Left kidney (tissue), 8 donors: ENCODE measurements at places on chromosomes 1 and 21. TPM values are rescaled to one million over a fixed set of nuclear protein-coding genes. Genes with fewer than 3 reads are reported as not detected.

Gene KIF26B
- polyA plus RNA-seq = 33.3 TPM

Gene ARMH1
- 7.3 TPM for polyA plus RNA-seq

Gene SLC25A34
- 3.9 TPM for polyA plus RNA-seq

Gene PLEKHN1
- 0.20 TPM for polyA plus RNA-seq

Gene ZSWIM5
- polyA plus RNA-seq = 9.6 TPM

Gene SLFNL1
- 1.1 TPM for polyA plus RNA-seq

Gene CRYZL1
- 86.4 TPM for polyA plus RNA-seq

Gene ZCCHC17
- polyA plus RNA-seq = 53.9 TPM

Gene TBX19
- 4.1 TPM for polyA plus RNA-seq

Gene LCE2B
- not detected for polyA plus RNA-seq

Gene GPR89B
- polyA plus RNA-seq = 58.7 TPM

Gene INTS7
- 27.3 TPM for polyA plus RNA-seq

Gene TUFT1
- polyA plus RNA-seq = 10.5 TPM

Gene KCNE2
- 1.8 TPM for polyA plus RNA-seq

Gene SPRR1A
- polyA plus RNA-seq = not detected

Gene JAM2
- polyA plus RNA-seq = 14.1 TPM

Gene SYT11
- polyA plus RNA-seq = 21.7 TPM

Gene BEST4
- polyA plus RNA-seq = 0.96 TPM

Gene DENND2C
- 5.4 TPM for polyA plus RNA-seq

Gene RAB13
- 151 TPM for polyA plus RNA-seq

Gene TFF3
- 3.0 TPM for polyA plus RNA-seq

Gene PTGER3
- polyA plus RNA-seq = 43.8 TPM

Gene SLC9C2
- polyA plus RNA-seq = 0.27 TPM

Gene CR1
- polyA plus RNA-seq = 18.6 TPM

Gene C1orf185
- not detected for polyA plus RNA-seq

Gene TLCD4
- polyA plus RNA-seq = 8.1 TPM

Gene FHAD1
- 3.7 TPM for polyA plus RNA-seq

Gene KRTAP11-1
- not detected for polyA plus RNA-seq

Gene COP1
- polyA plus RNA-seq = 69.1 TPM

Gene DIO1
- 7.6 TPM for polyA plus RNA-seq

Gene KCNJ9
- 0.12 TPM for polyA plus RNA-seq

Gene RHD
- 2.1 TPM for polyA plus RNA-seq

Gene COL9A2
- polyA plus RNA-seq = 21.1 TPM

Gene GUCA2A
- not detected for polyA plus RNA-seq

Gene LCE1E
- polyA plus RNA-seq = not detected

Gene GJA8
- polyA plus RNA-seq = 0.80 TPM

Gene CCDC185
- 0.08 TPM for polyA plus RNA-seq

Gene CELA2A
- 0.70 TPM for polyA plus RNA-seq

Gene FMO3
- 0.28 TPM for polyA plus RNA-seq

Gene NBPF15
- 103 TPM for polyA plus RNA-seq

Gene TPTE
- polyA plus RNA-seq = not detected

Gene SV2A
- polyA plus RNA-seq = 8.4 TPM

Gene PTPN22
- 0.57 TPM for polyA plus RNA-seq

Gene HFM1
- polyA plus RNA-seq = 11.0 TPM

Gene HCN3
- 13.9 TPM for polyA plus RNA-seq
